ENCODE measurements at places on chromosomes 11 and 22.

DNA sequence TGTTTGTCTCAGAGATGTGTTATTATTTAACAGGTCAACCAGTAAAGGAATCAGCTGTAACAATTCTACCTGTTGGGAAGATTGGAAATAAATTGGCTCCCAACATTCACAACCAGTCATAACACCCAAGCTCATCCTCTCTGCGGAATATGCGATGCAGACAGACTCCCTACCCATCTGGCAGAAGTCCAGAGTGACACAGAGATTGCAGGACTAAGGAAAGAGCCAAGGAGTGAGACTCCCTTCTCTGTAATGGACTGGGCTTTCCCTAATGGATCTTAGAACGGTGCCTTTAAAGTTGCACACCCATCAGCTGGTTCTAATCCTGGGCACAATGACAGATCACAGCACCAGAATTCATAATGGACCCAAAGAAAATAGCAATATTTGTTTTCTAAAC is 27.8 kb upstream of the UBASH3B start:
- DNase-seq = peak; percentile 7

- DNase-seq = no peak
Measured at GRCh38 chr22:25942856-25943411, 200.9 kb downstream of the MYO18B start.

DNA sequence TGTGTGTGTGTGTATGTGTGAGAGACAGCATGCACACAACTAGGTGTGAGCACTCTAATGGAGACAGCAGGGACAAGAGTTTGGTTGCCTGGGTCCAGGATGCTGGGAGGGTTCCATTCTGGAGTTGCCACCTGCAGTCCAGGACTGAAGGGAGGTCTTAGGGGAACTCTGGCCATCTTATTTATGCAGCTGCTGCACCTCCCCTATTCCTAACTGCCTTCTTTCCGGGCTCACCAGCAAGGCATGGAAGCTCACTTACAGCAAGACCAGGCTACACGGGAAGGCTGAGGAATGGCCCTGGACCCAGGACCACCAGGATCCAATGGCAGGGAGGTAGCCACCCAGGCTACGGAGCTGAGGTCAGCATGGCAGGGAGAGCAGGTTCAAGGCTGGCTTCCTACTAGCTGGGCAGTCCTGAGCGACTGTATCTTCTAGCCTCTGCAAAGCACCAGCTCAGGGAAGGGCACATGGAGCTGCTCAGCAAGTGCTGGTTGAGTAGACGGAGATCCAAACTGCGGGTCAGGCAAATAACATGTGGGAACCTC is 42.2 kb upstream of the B3GAT1 start:
- DNase-seq = no peak

- DNase-seq = no peak
Measured at GRCh38 chr11:93608364-93608763, 53.1 kb upstream of the CEP295 start.

DNA sequence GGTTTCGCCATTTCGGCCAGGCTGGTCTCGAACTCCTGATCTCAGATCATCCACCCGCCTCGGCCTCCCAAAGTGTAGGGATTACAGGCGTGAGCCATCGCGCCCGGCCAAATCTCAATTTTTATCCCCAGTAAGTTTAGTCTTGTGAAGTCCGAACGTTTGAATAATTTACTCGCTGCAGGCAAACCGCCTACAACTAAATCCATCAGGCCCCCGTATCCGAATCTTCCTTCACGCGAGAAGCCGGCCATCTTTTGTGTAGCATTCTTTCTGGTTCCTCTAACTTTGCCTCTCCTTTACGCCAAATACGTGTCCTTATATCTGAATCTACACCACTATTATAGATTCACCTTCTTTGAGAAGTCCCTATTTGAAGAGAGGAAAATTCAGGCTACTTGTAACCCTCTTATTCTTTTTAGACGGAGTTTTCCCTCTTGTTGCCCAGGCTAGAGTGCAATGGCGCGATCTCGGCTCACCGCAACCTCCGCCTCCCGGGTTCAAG is 581 bp upstream of the EIF3L start:
- DNase-seq = peak; percentile 16

- DNase-seq = no peak
Measured at GRCh38 chr11:86292912-86293616, 9.0 kb upstream of the HIKESHI start.

GRCh38 chr11:65184146-65184545 is 2.4 kb downstream of the CAPN1 start:
- DNase-seq = no peak

DNA sequence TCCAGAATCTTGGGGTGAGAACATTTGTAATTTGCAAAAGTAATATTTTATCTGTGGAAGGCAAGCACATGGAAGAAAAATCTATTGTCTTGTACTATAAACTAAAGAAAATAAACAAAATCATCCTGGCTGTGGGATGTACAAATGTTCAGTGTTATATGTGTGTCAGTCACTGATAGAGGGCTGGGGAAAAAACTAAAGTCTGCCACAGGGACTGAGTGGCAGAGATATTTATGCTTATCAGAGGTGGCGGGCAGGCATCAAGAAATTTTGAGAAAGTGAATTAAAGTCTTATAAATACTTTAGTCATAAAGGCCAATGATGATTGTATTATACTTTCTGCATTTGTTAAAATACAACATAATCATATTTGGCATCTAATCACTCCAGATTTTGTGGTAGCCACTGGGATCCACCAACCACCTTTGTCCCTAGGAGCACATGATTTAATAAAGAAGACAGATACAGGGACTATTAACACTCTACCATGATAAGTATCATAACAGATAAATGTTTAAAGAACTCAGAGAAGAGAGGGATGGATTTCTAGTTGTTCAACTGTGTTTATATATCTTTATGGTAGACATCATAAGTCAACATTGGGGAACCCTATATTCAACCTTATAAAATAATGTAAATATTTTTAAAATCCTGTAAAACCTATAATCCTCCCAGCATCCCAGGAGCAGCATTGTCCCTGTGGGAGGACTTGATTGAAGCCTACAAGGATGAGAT is 2.6 kb upstream of the ENDOD1 start:
- no peak for DNase-seq

- no peak for DNase-seq
Measured at GRCh38 chr11:133821776-133822175, 23.5 kb downstream of the SPATA19 start.

DNA sequence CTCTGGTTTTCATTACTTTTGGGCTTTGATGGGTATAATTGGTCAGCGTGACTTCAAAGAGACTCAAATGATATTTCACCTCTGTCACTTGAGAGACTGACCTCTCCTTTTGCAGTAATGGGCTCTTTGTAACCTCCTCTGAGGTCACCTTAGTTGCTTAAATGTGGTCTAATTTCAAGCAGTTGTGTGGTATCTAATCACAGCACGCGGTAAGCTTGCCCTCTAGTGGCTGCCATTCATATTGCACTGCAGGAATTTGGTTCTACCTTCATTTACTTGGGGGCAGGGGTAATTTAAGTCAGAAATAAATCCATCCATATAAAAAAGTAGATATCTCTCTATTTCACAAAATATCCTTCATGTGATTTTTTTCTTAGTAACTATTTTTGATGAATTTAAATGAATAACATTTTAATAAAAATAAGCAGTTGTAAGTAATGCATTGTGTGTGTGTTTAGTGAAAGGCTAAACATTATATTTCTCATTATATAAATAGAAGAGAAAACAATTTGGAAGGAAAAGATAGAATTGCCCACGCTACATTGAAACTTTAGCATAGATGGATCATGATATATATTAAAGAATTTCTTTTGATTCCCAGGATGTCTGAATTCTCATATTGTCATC is 55.0 kb upstream of the ANO3 start:
- DNase-seq = peak; percentile 71

GRCh38 chr22:35467681-35468434 is 67.9 kb downstream of the MCM5 start:
- peak; percentile 47 for DNase-seq

GRCh38 chr11:9030601-9031000 is 26.8 kb upstream of the NRIP3 start:
- DNase-seq = no peak

GRCh38 chr11:109785714-109786113 is 307.5 kb upstream of the ZC3H12C start:
- DNase-seq = peak; percentile 39

DNA sequence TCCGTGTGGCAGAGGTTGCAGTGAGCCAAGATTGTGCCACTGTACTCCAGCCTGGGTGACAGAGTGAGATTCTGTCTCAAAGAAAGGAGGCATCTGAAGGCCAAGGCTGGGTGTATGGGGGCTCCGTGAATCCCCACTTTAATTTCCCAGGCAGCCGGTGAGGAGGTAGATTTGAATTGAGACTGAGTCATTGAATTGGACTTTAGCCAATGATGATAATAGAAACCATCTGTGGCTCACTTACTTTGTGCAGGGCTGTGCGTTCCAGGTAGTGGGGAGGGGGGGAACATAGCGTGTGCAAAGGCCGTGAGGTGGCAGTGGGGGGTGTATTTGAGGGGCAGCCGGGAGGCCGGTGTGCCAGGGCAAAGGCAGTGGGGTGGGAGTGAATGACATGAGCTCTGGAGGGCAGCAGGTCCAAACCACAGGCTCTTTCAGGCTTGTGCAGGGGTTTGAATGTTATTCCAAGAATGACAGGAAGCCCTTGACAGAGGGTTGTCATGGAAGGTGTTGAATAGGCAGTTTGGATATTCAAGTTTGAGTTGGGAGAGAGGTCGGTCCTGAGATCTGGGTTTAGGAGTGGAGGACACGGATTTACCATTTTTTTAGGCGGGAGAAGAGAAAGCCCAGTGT is 6.1 kb downstream of the ARHGAP8 start:
- peak; percentile 74 for DNase-seq

- no peak for DNase-seq
Measured at GRCh38 chr11:823441-824291, 4.1 kb upstream of the CRACR2B start.

GRCh38 chr11:93537767-93538261 is 5.4 kb downstream of the SMCO4 start:
- peak; percentile 47 for DNase-seq

GRCh38 chr11:2273311-2273710 is 2.9 kb upstream of the ASCL2 start:
- DNase-seq = no peak

- DNase-seq = no peak
Measured at GRCh38 chr22:46693634-46694415, 44.2 kb downstream of the CERK start.

DNA sequence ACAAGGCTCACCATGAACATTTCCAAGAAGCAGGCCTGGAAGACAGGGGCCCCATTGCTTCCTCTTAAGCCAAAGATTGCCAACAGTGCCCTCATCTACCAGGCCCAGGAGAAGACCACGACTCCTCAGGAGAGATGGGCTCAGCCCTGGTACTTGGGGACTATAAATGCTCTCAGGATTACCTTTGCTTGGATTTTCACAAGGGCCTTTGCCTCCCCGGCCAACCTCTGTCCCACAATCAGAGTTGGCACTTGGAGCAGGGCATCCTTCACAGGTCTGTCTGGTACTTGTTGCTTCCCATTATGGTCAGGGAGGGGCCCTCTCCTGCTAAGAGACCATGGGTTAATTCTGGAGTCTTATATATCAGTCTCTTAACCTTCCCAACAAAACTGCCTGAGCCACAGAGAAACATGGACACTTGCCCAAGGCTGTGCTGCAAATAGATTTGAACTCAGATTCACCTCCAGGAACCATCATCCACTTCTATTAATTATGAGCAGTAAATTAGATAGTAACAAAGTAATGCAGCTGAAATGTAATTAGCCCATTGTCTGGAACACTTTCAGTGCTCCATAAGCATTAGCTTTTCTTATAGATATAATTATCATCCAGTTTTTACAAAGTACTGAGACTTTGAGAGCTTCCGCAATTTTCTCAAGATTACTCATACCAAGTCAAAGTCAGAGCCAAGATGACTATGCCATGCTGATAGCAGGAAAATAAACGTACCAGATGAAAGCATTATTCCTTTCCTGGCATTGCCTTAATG is 33.5 kb downstream of the POU2AF3 start:
- DNase-seq = peak; percentile 45

GRCh38 chr22:48263791-48264351 is 1501.4 kb downstream of the TBC1D22A start:
- DNase-seq = no peak

DNA sequence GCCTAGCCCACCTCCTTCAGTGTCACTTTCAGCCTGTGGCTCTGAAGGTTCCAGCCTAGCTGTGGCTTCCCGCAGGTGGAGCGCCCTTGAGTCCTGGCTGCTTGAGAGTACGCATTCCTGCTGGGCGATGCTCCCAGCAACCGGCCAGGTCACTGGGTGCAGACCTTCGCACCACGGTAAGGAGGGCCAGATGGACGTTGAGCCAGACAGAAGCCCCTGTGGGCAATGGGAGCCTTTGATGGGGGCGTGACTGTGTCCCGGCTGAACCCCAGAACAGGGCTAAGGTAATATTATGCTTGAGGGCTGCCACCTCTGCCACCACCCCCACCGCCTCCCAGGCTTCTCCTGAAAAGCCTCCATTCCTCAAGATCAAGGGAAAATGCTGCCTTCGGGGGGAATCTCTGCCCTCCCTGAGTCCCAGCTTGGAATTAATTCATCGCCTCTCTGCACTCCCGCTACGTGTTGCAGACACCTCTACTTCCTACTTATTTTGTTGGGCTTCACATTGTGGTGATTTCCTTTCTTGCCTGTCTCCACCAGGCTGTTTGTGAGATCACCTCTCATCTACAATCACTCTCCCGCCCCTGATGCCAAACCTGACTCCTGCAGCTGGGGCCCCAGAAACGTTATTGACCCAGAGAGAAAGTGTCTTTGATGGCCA is 144.9 kb upstream of the NECTIN1 start:
- DNase-seq = no peak

- peak; percentile 88 for DNase-seq
Measured at GRCh38 chr11:103961010-103961409, 75.4 kb upstream of the DDI1 start.

- peak; percentile 66 for DNase-seq
Measured at GRCh38 chr11:102007567-102008437, 39.4 kb upstream of the CFAP300 start.

DNA sequence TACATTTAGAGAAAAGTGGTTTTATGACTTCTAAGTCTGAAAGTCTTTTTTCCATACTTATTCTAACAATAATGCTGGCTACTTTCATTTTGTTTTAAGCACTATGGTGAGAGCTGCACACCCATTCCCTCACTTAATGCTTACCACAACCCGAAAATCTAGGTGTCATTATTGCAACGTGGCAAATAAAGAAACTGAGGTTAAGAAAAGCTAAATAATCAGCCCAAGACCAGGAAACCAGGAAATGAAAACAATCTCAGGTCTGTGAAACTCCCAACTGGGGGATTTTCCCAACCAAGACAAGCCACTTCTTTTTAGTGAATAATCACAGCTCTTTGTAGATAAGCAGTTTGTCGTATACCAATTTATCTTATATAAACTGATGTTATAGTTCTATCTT is 126.3 kb downstream of the SLC1A2 start:
- no peak for DNase-seq

- no peak for DNase-seq
Measured at GRCh38 chr22:23774114-23774921, 1.7 kb downstream of the MMP11 start.

GRCh38 chr22:50620593-50621355 is 7.2 kb downstream of the ARSA start:
- no peak for DNase-seq

- no peak for DNase-seq
Measured at GRCh38 chr11:107752949-107753822, 41.3 kb upstream of the SLN start.

- DNase-seq = no peak
Measured at GRCh38 chr11:80617156-80617555, 1176.3 kb upstream of the TENM4 start.

- DNase-seq = peak; percentile 79
Measured at GRCh38 chr11:19742588-19743292, 30.1 kb downstream of the NAV2 start.

Data from IMR-90 (cell line).